Esophagus mucosa (tissue), 1 donor: ENCODE measurements at places on chromosomes 7 and 10. TPM values are rescaled to one million over a fixed set of nuclear protein-coding genes. Genes with fewer than 3 reads are reported as not detected.
A peak's percentile ranks its signal among the peaks of the same experiment; 100 is the strongest.

DNA sequence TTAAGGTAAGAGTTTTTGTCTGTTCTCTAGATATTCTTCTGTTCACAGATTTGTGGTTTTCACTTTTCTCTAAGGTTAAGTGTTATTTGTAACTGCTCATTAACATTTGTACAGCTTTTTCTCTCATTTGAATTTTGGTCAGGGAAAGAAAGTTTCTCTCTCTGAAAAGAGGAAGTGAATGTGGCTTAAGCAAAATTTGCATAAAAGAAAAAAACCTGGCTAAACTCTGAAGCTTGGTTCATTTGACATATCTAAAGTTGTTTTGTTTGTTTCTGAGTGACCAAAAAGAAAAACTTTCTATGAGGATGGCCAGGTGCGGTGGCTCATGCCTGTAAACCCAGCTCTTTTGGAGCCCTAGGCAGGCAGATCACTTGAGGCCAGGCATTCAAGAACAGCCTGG, 22.0 kb upstream of the SLC26A4 start:
- no peak for ATAC-seq

The TMEM140 gene
- 1.4 TPM for total RNA-seq

The GPR37 gene
- 5.9 TPM for total RNA-seq

The OGDHL gene
- 0.52 TPM for total RNA-seq

DNA sequence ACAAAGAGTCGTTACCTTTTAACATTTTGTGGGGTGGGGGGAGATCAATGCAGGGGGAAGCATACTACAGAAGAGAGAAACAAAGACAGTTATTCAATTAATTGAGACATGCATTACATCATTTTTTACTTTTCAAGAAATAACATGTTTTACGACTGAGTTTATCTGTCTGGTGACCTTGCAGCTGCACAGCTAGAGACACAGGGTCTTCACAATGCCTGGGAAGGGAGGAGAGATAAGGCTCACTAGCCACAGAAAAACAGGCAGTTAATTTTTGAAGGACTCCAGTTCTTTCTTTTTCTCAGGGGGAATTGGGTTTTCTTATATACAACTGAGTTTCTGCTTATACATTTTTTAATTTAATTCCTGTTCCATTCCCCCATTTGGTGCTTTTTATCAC, 30.1 kb downstream of the ZPBP start:
- no peak for ATAC-seq

The EVX1 gene
- total RNA-seq: not detected

The SMKR1 gene
- total RNA-seq: not detected

DNA sequence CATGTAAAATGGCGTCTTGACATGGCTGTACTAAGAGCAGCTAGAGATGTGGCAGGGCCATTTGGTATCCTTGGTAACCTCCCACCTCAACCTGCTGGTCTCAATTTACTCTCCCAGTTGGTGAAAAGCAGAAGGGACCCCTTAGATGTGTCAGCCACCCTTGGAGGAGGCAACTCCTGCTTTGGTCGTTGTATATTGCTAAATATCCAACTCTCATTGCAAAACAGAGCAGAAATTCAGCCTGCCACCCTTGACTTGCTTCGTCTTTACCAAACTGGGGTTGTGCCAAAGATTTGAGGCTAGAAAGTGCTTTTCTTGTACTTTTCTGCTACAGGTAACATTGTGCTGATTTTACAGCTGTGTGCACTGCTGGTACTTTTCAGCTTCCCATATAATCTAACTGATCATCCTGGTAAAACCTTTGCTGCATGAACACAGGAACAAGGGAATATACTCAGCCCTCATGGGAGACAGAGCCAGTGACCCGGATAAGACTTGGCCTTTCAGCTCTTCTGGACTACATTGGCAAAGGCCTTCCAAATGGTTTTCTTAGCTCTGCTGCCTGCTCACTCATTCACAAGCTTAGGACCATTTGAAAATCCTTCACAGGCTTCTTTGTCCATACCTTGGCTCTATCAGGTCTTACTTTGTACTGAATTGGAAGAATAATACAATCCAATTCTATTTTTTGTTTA, 2.2 kb upstream of the VSTM4 start:
- no peak for ATAC-seq

- no peak for ATAC-seq
These were observed 362.0 kb upstream of the NFE2L3 start for GRCh38 chr7:25789701-25790640.

DNA sequence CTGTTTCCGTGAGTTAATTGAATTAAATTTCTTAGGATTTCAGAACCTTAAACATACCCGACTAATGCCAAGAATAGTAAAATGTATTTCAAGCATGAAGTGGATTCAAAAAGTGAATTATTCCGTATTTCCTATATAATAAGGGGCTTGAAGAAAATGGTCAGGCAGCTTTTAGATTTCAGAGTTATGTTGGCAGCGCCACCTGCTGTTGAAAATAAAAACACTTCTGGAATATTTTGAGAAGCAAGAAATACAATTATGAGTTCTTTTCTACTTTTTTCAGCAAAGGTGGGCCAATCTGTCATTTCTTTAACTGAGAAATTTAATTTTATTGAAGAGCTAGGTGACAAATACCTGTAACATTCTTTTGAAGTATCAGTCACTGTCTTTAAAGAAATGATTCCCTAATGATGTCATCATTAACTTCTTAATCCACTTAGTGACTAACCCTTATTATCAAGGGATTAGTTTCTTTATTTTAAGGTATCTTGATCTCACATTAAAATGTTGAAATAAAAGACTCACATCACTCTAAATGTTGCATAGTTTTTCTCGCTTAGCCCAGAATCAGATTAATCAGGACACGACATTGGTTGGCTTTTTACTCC, 36.6 kb upstream of the AGR3 start:
- ATAC-seq: peak; percentile 12

The CCL24 gene
- total RNA-seq: 0.56 TPM

DNA sequence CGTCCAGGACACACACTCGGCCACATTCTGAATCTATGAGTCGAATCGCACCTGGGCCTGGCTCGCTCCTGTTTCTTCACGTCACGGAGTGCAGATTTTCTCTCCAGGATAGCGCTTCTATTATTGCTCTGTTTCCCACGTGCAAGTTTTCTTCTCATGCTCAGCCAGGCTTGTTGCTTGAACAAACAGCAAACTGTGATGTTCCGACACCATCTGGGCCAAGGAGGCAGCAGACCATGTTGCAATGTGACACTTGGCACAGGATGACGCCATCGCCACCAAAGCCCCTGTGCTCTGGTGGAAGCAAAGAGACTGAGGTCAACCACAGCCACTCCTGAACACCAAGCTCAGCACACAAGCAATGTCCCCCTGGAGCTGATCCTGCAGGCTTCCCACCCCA, 507.1 kb upstream of the ADARB2 start:
- ATAC-seq: no peak

The NME8 gene
- total RNA-seq: not detected

DNA sequence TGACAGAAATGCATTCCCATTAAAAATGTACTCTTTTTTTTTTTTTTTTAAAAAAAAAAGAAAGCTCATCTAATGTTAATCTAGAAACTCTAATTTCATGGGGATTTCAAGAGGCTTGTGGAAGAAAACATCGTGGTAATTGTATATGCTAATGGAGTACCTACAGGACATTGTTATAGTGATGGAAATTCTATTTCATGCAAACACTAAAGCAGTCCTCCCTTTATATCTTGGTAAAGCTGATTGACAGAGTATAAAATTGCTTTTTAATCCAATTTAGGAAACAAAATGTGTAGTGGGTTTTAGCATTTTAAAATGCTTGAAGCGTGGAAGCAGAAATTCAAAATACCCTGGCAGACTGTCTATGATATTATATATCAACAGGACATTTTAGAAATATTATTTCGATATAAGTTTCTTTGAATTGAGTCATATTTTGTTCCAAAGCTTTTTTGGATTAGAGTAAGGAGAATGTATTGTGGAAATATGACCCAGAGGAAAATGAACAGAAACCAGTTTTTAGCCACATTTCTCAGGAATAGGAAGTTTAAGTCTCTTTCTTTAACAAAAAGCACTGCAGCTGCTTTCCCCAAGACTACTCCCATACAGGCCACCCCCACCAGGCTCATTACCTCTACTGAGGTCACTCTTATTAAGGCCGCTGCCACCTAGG, 121.9 kb downstream of the WNT2 start:
- no peak for ATAC-seq

DNA sequence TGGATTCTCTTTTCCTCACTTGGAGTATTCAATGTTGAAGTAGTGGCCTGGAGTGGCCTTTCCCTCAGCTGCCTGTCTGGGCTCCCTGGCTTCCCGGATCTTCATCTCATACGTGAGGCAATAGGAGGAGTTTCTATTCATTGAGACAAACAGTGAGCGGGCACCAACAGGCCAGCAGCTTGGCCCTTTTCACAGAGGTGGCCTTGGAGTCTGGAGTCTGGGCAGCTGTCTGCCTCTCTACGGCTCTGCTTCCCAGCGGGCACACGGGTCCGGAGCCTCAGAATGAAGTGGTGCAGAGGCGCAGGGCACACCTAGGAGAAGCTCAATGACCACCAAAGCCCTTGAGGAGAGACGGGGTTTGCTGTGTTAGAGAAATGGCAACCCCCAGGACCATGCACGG, 169.4 kb downstream of the CCDC3 start:
- no peak for ATAC-seq

The PNLIP gene
- not detected for total RNA-seq

- ATAC-seq: peak; percentile 32
These were observed 99.4 kb downstream of the CCDC3 start for GRCh38 chr10:12902135-12902572.

GRCh38 chr7:67738958-67739357, 742.3 kb downstream of the TYW1 start:
- ATAC-seq: no peak

DNA sequence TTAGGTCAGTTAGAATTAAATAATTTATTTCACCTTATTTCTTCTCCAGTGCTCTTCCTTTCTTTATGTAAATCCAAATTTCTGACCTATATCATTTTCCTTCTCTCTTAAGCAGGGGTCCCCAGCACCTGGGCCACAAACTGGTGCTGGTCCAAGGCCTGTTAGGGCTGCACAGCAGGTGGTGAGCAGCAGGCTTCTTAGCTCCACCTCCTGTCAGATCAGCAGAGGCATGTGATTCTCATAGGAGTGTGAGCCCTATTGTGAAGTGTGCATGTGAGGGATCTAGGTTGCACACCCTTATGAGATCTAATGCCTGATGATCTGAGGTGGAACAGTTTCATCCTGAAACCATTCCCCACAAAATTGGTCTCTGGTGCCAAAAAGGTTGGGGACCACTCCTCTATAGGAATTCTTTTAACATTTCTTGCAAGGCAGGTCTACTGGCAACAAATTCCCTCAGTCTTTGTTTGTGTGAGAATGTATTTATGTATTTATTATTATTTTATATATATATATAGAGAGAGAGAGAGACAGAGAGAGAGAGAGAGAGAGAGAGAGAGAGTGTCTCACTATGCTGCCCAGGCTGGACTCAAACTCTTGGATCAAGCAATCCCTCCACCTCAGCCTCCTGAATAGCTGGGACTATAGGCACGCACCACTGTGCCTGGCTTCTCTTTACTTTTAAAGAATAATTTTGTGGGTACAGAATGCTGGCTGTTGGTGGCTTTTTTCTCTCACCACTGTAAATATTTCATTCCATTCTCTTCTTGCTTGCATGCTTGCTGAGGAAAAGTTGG, 4.3 kb upstream of the ABCC2 start:
- ATAC-seq: peak; percentile 50

DNA sequence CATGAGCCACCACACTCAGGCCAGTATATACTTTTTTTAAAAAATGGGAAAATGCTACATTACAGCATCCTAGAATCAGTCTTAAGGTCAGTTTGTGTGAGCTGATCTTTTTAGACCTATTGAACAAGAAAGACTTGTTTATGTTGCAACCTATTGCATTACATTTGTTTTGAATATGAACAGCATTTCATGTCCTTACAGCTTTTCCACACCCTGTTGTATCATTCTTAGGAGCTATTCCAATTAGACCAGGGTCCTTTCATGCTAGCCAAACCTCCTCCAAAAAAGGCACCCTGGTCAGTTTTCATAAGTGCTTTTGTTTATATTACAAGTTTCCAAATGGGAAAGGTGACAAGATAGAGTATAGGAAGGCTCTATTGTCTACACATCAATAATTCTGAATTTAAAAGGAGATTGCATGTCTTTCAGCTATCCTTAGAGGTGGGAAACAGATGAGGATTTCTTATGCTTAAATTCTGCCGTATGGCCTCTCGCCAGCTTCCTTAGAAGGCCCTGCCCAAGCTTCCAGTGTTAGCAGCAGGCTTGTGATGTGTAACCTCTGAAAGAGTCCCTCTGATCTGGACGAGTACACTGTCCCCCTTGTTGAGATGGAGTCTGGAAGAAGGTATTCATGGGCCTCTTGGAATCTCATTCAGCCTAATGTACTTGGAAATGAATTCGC, 171.9 kb downstream of the OTUD1 start:
- peak; percentile 88 for ATAC-seq

DNA sequence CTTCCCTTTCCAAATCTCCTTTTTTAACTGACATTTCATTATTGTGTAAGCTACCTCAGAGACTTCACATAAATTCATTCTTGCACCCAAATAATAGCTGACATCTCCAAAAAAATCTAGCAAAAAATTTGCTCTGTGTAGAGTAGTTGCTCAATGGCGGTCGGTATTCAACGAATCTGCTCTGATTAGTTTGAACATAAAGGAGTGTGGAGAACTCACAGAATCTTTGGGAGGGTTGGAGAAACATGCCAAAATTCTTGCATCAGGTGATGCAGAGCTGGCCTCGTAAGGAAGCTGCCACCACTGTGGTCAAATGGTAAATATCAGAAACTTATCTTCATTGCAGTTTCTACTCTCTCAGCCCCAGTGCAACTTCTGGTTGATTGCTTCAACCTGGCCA, 201.2 kb upstream of the MDFIC start:
- ATAC-seq: no peak

The FGFBP3 gene
- 0.56 TPM for total RNA-seq

DNA sequence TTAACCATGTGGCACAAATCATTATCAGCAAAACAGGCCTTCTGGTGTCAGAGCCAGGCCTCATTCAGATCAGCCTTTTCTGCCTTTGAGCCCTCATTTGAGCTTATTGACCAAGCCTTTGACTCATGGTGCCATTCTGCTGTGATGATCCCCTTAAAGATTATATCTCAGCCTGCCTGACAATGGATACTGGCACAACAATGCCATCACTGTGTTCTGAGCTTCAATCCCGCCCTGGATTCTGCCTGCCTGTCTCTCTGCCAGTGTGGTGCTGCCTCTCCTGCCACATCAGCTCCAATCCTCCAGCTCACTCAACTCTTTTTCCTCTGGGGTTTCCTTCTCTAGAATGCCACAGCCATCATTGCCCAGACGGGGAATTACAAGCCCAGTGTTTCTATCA, 52.6 kb downstream of the SRI start:
- ATAC-seq: no peak
